ENCODE measurements at places on chromosomes 7 and 10. TPM values are rescaled to one million over a fixed set of nuclear protein-coding genes. Genes with fewer than 3 reads are reported as not detected.

Gene PON3
- total RNA-seq, result 1.4 TPM

Gene MYL7
- 0.34 TPM for total RNA-seq

Gene ANKRD30A
- total RNA-seq, result not detected

Gene FAM3C
- total RNA-seq, result 95.0 TPM

Gene MACROH2A2
- total RNA-seq, result 16.9 TPM

Gene RBM20
- under 0.01 TPM for total RNA-seq

Gene SLC16A12
- 0.14 TPM for total RNA-seq

Gene SAMD9
- total RNA-seq, result 7.2 TPM

Gene SLC13A4
- not detected for total RNA-seq

Gene TEX36
- total RNA-seq, result not detected

Gene TAC1
- not detected for total RNA-seq

Gene H2BK1
- not detected for total RNA-seq

Gene PNLIPRP3
- 29.0 TPM for total RNA-seq

Gene PIP
- not detected for total RNA-seq

Gene NYAP1
- 0.64 TPM for total RNA-seq

Gene PAOX
- total RNA-seq, result 3.9 TPM

Gene TWIST1
- total RNA-seq, result not detected

Gene PON1
- total RNA-seq, result not detected

Gene SFR1
- 6.5 TPM for total RNA-seq

Gene NUTM2D
- 2.1 TPM for total RNA-seq

Gene CALHM1
- not detected for total RNA-seq

Gene VSTM4
- total RNA-seq, result not detected

Gene GPR26
- total RNA-seq, result under 0.01 TPM

Gene AKR1C2
- total RNA-seq, result 256 TPM

Gene FZD1
- 7.2 TPM for total RNA-seq

Gene ABCB1
- total RNA-seq, result not detected

Gene XRCC2
- 0.28 TPM for total RNA-seq

Gene TMEM270
- not detected for total RNA-seq

Gene PAPOLB
- under 0.01 TPM for total RNA-seq

Gene GRM3
- not detected for total RNA-seq

Gene CTAGE4
- 0.14 TPM for total RNA-seq

Gene DKK1
- total RNA-seq, result 1.8 TPM

Gene SH2D4B
- total RNA-seq, result under 0.01 TPM

Gene FKBP6
- not detected for total RNA-seq

Gene CFAP69
- total RNA-seq, result 2.1 TPM

Gene ADAP1
- 9.9 TPM for total RNA-seq

Gene ATP6V0A4
- 0.07 TPM for total RNA-seq

Gene PDGFA
- total RNA-seq, result 56.0 TPM

Gene TMEM209
- total RNA-seq, result 12.6 TPM

Gene GTF2IRD2
- total RNA-seq, result 2.4 TPM
